Activated CD4-positive, alpha-beta T cell treated with anti-CD3 and anti-CD28 coated beads for 48 hours (primary cell): ENCODE measurements at places on chromosomes 12 and 14.

GRCh38 chr14:51368721-51369163 is 128.7 kb downstream of the TMX1 start:
- no peak for DNase-seq

GRCh38 chr12:96057986-96058553 is 22.7 kb upstream of the LTA4H start:
- DNase-seq = no peak

- no peak for DNase-seq
Observed at GRCh38 chr14:42517806-42518500, 911.3 kb downstream of the LRFN5 start.

DNA sequence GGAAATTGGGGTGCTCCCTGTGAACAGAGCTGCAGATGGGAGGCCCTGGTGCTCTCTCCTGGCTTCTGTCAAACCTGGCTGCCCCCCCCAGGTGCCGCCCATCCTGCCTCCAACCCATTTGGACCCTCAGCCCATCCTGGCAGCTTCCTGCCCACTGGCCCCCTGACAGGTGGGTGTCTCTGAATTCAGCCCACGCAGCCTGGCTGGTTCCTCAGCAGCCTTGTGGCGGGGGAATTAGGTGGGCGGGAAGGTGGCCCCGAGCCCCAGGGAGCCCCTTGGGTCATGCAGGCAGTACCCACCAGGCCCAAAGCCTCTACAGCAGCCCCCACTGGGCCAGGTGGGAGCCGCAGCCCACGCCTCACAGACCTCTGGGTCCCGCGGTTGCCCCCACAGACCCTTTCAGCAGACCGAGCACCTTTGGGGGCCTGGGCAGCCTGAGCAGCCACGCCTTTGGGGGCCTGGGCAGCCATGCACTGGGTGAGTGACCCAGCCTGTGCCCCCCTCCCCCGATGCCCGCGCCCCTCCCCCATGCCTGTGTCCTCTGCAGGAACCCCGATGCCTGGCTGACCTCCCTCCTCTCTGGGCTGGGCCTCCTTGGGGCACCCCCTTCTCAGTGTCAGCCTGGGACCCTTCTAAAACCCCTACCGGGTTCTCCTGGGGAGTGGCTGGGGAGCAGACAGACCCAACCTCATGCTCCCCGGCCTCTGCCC is 28.9 kb downstream of the LRCOL1 start:
- DNase-seq = no peak

DNA sequence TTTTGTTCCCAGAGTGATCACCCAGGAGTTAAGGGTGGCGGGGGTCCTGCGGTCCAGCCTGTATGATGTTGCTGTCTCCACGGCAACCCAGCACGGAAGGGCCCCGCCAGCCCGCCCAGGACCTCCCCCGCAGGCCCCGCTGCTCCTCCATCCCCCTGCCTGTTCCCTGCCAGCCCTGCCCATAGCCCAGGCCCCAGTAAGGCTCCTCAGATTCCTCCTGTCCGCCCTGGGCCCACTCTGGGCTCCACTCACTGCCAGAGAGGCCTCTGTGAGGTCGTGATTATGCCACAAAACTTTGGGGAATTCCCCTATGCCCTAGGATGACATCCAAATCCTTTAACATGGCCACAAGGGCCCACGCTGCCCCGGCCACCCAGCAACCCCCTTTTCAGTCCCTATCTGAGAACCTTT is 20.8 kb downstream of the HSP90AA1 start:
- no peak for DNase-seq
